Activated T-cell treated with anti-CD3 and anti-CD28 coated beads, Interleukin-2, amount 50 U/mL, for 24 hours (primary cell): ENCODE measurements at places on chromosomes 1 and 21.
A peak's percentile ranks its signal among the peaks of the same experiment; 100 is the strongest.

DNA sequence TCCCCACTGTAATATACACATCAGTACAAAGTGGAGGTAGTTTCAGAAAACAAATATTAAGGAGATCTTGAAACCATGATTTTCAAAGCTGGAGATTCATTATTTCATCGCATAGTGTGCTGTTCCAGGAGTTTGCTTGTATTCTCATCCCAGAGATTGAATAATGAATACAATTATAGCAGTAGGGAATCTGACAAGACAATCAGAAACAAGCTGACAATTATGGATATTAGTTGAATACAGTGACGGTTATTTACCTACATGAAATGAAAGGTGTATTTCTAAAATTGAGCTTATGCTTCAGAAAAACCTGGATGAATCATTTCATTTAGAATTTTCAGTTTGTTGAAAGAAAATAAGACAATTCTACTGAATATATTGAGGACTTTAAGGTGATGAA is 2119.0 kb downstream of the MRPL39 start:
- DNase-seq: no peak

DNA sequence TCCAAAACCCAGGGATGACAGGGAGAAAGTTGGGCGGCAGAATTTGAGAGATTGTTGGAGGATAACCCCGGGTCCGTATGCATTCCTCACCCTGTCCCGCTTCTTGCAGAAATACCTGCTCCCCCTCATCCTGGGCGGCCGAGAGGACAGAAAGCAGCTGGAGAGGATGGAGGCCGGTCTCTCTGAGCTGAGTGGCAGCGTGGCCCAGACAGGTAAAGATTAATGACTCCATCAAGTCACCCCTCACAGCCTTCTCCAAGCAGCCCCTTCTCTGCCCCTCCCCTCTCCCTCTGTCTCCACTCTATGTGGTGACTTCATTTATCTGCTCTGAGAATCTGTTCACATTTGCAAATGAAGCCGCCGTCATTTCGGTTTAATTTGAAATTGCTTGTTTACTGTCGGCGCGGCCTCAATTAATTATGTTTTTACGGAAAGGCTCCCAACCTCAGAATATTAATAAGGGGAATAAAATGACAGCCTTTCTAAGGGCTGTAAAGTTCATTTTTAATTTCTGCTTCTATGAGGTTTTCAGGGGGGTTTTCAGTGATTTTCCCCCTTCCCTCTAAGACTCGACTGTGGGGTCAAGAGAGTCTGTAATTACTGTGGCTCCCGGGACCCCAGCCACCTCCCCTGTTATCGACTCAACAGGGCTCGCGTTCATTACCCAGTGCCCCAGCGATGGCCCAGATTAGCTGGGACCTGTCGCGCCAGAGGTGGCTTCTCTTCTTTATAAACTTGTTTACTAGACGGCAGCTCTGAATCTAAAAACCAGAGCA is 148.3 kb downstream of the PEX14 start:
- no peak for DNase-seq

DNA sequence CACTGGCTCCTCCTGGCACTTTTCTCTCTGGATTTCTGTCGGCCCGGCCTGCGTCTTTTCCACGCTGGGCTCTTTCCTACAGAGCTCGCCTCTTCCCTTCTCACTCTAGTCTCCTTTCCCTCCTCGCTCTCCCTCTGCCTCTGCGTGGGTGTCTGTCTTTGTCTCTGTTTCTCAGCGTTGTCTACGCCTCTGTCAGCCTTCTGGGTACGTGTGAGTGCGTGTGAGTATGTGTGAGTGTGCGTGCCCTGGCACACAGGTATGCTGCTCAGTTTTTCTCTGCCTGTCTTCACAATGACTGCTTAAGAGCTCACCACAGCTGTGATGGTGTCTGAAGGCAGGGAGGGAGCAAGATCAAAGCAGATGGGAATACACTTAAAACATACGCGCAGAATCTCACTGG is 77.7 kb downstream of the KIRREL1 start:
- DNase-seq: no peak

DNA sequence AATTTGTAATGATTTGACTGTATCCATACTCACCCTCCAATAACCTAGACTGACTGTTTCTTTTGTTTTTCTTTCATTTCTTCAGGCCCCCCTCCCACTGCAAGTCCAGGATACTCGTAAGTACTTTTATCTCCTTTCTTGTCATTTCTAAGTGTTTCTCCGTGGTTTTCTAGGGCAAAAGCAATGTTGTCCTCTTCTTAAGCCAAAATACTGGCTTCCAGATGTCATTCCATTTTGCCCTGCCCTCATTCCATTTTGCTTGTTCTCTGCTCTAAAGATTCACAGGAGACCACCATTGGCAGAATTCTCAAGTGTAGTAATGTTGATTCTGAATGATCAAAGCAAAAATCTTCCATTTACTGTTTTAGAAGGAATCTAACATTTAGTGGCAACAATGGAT is 152.8 kb upstream of the UBE2U start:
- no peak for DNase-seq

DNA sequence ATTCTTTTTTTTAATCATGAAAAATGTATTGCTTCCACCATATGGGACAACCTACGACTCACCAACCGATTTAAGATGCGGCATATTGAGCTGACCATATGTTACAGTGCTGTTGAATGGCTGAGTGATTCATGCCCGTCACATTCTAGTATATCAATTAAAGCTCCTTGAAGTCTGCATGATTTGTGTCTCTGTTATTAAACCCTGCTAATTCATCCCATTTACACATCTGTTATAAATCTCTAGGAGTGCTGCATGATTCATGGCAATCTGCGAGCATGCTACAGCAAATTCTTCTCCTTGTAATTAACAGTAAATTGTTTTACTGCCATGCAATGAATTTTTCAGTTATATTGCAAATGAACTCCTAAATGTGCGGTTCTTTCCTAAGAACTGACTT is 239.8 kb downstream of the USH2A start:
- no peak for DNase-seq

DNA sequence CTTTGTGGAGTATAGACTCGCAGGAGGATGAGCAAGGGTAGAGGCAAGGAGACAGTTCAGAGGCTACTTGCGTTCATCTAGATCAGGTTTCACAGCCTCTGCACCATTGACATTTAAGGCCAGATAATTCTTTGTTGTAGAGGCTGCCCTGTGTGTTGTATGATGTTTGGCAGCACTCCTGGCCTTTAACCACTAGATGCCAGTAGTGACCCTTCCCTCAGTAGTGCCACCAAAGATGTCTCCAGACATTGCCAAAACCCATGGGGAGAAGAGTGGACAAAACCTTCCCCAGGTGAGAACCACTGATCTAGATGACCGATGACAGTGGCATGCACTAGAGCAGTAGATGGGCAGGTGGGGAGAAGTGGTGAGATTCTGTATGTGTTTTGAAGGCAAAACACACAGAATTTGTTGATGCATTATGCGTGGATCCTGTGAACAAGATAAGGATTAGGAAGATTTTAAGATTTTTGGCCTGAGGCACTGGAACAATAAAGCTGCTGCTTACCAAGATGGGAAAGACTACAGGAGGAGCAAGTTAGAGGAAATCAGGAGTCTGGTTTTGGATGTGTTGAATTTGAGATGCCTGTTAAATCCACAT is 9.9 kb upstream of the COG2 start:
- DNase-seq: no peak

DNA sequence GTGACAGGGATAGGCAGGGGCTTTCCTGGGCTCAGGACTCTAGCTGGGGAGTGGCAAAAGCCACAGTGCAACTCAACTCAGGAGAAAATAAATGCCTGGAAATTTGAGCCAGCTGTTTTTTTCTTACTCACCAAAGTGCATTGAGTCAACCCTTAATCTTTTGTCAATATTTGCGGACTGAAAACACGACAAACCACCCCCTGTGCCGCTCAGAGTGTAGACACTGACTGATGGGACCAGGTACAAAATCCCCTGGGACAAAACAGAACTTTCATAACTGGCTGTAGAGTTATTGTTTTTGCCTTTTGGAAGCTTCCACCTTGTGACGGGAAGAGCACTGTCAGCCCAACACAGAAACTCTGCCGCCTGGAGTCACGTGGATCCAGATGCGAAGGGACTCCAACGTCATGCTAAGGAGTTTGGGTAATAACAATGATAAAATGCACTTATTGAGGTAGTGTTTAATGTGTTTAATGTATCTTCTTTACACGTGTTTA is 164.6 kb downstream of the PLPP3 start:
- DNase-seq: no peak

GRCh38 chr1:236608930-236609726 is 4.8 kb upstream of the HEATR1 start:
- DNase-seq: no peak

DNA sequence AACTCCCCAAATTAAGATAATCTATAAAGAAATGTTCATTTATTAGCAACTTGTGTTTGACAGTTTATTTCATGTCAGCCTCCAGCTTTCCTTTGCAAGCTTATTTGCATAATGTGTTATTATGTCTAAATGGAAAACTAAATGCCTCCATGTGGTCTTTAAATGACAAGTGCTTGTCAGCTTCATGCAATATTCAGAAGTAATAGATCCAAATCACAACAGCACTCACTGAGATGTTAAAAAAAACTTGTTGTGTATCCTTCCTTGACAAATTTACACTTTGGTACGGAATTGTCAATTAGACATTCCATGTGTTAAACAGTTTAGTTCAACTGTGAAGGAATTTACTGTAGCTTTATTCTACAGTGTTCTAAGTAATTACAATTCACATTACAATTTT is 124.4 kb upstream of the PTBP2 start:
- no peak for DNase-seq

GRCh38 chr1:161398900-161399256 is 31.2 kb upstream of the CFAP126 start:
- no peak for DNase-seq

- DNase-seq: no peak
Observed at GRCh38 chr1:151728151-151729054, 7.1 kb downstream of the RIIAD1 start.

DNA sequence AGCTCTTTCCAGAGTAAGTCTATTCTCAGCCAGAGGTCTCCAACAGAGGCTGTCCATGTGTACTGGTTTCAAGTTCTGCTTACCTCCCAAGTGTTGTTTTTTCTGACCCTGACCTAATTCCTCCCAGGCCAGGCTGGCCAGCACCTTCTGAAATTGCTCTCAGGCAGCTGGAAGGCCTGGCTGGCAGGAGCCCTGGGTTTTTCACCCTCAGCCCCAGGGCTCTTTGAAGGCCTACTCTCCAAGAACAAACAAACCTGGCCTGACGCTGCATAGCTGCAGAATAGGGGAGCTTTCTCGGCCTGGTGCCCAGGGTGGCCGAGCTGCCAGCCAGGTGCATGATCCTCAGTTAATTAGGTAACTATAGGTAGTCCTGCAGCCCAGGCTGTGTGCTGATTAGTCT is 147.5 kb downstream of the CACNA1E start:
- no peak for DNase-seq

GRCh38 chr21:44492567-44493385 is 37.5 kb downstream of the LRRC3 start:
- DNase-seq: no peak

- no peak for DNase-seq
Observed at GRCh38 chr1:119893238-119893791, 3.0 kb downstream of the ADAM30 start.

GRCh38 chr1:145702826-145703225 is 4.3 kb downstream of the PDZK1 start:
- DNase-seq: no peak

DNA sequence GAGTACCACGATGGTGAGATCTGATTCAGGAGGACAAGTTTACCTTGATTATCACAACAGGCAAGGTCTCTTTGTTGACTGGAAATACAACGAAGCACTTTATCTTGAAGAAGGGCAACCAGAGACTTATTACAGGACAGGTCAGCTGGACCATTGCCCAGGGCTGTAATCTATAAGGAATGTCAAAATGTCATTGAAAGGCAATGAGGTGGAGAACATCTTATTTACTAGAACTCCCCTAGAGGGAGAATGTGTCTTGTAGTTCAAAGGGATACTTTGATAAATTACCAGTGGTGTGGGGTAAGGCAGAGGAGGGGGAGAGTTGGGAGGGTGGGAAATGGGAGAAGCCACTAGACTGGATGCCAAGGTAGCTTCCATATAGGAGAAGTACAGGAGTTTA is 212.3 kb downstream of the NCAM2 start:
- DNase-seq: no peak

- no peak for DNase-seq
Observed at GRCh38 chr1:39943471-39944290, 11.3 kb upstream of the MFSD2A start.

GRCh38 chr1:101166583-101167120 is 70.2 kb upstream of the S1PR1 start:
- DNase-seq: no peak

GRCh38 chr1:88014131-88014530 is 669.9 kb upstream of the PKN2 start:
- no peak for DNase-seq

GRCh38 chr1:167563579-167564246 is 10.2 kb upstream of the CREG1 start:
- no peak for DNase-seq

DNA sequence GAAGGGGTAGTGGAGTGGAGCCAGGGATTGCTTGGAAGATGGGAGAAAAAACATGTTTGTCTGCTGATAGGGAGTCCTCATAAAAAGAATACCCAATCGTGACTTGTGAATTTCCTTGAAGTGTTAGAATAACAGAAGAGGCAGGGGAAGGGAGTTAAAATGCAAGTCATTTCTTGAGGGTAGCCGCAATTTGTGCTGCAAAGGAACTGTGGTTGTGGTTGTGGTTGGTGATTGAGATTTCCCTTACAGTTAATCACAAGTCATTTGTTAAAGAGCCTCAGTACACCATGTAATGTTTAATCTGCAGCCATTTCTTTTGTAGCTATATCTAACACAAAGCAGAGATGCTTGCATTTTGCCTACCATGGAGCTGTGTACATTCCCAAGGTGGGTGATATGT is 38.5 kb upstream of the EGLN1 start:
- peak; percentile 40 for DNase-seq

GRCh38 chr1:8512504-8512903 is 194.6 kb downstream of the SLC45A1 start:
- no peak for DNase-seq
